AG09309 (cell line): ENCODE measurements at places on chromosomes 1 and 21.

DNA sequence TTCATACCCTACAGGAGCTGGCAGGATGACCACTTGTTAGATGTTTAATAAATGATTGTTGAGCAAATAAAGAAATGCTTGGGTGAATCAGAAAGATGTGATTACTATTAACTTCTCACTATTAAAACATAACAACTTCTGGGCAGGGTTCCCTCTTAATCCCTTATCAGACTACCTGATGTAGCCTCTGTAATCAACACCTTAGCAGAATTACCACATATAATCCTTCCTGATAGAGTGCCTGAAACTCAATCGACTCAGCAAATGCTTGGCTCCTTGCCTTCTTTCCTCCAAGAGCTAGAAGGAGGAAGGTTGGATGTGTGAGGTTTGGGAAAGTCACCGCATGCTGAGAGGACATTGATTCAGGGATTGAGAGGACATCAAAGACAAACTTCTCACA, 34.8 kb upstream of the DSCAM start:
- DNase-seq = no peak

DNA sequence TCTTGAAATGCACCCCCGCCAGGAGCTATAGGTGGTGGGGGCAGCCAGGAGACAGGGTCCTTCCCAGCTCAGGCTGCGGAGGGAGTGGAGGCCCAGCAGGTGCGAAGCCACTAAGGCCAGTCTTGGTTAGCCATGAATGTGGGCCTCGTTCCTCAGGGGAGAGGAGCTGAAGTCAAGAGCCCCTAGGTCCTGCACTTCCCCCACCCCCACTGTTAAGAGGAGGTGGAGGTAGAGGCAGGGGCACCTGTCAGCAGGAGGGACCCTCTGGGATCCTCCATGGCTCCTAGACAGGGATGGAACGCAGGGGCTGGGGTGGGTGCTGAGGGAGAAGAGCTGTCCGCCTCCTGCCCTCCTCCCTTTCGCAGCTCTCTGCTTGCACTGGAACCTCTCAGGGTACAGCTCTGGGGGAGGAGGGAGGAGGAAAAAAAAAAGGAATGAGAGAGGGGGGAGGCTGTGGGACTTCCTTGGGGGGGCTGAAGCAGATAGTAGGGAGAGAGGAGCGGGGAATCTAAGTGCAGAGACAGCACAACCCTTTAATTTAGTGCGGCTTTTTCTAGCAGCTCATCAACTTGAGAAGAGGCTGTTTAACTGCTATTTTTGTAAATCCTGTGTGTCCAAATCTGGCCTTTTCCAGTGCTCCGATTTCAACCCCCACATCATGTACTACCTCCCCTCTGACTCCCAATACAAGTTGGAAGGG, 37.0 kb downstream of the MATN1 start:
- no peak for DNase-seq

DNA sequence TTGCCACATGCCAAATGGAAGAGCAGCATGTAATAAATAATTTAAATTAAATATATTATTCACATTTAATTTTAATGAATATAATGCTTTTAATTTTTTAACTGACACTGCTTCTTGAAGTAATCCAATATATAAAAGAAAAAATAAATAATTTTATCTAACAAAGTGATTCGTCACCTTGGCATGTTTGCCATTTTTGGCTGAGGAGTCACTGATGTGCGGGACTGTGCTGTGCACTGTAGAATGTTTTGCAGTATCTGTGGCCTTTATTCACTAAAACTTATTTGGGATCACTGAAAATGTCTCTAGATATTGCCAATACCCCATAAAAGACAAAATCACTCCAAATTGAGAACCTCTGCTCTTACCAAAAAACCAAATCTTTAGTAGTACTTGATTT, 807.8 kb downstream of the BRINP3 start:
- DNase-seq = no peak

DNA sequence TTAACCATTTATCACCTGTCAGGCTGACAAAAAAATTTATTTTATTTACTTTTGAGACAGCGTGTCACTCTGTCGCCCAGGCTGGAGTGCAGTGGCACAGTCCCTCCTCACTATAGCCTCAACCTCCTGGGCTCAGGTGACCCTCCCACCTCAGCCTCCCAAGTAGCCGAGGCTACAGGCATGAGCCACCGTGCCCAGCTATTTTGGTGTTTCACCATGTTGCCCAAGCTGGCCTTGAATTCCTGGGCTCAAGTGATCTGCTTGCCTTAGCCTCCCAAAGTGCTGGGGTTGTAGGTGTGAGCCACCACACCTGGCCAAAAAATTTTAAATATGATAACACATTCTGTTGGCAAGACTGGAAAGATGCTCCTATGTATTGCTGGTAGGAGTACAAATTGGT, 11.1 kb downstream of the IPO9 start:
- no peak for DNase-seq

DNA sequence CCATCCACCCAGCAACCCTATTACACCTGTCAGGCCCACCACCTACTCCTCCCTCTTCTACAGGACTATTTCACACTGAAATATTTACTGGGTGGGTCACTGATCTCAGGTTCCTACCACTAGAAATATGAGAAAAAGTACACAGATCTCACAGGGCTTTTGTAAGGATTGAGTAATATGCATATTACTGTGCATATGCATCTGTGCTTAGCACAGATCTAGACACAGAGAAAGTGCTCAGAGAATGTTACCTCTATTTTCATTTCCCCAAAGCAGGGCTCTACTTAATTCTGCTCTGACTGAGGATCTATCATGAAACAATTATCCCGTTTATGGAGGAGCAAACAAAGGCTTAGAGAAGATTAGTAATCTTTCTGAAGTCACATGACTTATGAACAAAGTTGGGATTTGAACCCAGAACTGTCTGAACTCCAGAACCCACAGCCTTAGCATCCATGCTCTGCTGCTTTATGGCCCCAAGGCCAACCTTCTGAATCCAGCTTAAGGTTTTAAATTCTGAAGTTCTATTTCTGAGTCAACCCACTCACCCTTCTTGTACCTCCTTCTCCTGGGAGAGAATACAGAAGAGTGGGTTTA, 11.8 kb downstream of the TSSK3 start:
- DNase-seq = no peak

DNA sequence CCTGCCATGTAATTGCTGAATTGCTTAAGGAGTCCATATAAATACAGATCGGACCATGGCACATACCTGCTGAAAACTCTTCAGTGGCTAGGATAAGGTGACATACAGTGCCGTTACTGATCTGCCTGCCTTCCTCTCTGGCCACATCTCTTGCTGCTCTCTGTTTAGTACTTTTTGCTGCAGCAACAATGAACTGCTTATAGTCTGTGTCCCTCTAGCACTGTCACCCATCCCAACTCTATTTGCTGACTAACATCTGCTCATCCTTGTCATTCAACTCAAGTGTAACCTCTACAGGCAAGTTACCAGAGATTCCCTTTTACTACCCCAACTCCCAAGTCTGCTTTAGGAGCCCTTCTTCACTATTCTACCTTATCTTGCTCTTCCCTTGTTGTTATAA, 65.6 kb downstream of the GTF2B start:
- no peak for DNase-seq

DNA sequence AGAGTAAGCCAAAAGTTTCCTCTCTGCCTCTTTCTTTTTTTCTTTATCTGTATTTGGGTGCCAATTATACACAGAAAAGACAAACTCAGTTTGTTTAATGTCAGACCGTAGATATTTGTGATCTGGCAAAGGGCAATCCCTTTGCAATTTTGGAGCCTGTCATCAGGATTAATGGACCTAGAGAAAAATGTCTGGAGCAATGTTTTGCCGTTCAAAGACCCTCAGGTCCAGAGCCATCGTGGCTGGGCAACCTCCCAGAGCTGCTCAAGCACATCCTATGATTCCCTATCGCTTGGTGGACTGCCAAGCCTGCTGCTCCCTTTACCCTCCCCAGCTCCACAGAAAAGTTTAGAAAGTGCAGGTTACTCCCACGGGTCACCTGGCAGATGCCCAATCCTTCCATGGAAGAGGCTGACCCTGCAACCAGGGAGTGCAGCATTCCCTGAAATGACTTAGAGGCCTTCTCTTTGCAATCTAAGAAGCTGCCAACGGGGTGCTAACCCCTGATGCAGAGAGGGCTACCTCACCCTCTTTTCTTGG, 112.5 kb upstream of the NGF start:
- DNase-seq = no peak

DNA sequence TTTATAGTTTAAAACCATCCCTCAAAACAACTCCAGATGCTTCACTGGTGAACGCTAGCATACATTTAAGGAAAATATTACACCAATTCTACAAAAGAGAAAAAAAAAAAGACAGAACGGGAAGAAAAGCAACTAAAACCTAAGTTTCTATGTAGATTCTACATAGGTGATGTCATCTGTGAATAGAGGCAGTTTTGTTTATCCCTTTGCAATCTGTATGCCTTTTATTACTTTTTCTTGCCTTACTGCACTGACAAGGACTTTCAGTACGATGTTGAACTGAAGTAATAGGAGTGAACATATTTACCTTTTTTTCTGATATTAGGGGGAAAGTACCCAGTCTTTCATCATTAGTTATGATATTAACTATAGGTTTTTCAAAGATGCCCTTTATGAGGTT, 101.7 kb upstream of the HAO2 start:
- DNase-seq = no peak

GRCh38 chr1:81950591-81951244, 150.0 kb downstream of the ADGRL2 start:
- DNase-seq = no peak

DNA sequence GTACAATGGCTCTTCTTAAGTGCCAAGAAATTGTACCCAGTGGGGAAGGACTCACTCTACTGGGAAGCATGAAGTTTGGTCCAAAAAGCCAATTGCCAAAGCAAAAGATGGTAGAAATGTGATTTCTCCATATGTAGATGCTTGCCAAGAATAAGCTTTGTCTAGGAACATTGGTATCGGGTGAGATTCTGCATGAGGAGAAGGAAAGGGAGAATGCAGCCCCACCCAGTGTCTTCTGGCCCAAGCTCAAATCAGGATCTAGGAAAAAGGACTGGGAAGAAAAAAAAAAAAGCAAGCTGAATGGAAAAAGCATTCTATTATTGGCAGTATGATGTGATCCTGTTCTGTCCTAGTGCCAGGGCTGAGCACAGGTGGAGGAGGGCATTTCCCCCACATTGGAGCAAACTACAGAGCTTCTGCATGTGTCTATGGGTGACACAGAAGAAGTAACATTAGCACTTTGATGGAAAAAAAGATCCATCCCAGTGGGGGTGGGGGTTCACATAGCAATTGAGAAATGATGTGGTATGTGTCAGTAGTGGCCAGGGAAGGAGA, 226.6 kb downstream of the KCNH1 start:
- DNase-seq = no peak

GRCh38 chr1:93083979-93084378, 4.9 kb downstream of the MTF2 start:
- no peak for DNase-seq

GRCh38 chr1:113545626-113546025, 155.3 kb downstream of the MAGI3 start:
- no peak for DNase-seq

DNA sequence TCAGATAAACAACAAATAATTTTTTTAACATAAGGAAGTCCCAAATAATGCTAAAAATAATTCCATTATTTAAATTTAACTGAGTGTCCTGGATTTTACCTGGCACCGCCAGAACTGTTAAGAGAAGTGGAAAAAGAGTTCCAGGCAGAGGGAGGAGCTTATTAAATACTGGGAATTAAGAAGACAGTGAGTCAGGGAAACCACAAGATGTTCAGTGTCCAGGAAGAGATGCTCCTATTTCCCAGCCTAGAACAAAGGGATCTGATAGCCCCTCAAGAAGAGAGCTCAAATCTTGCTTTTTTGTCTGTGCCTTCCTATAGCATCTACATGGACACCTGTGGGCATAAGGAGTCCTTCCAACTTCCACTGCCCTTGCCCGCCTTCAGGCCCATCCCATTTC, 85.9 kb downstream of the PGM1 start:
- DNase-seq = no peak

- DNase-seq = no peak
These were observed 132.4 kb downstream of the HMGB4 start for GRCh38 chr1:33996281-33996680.

DNA sequence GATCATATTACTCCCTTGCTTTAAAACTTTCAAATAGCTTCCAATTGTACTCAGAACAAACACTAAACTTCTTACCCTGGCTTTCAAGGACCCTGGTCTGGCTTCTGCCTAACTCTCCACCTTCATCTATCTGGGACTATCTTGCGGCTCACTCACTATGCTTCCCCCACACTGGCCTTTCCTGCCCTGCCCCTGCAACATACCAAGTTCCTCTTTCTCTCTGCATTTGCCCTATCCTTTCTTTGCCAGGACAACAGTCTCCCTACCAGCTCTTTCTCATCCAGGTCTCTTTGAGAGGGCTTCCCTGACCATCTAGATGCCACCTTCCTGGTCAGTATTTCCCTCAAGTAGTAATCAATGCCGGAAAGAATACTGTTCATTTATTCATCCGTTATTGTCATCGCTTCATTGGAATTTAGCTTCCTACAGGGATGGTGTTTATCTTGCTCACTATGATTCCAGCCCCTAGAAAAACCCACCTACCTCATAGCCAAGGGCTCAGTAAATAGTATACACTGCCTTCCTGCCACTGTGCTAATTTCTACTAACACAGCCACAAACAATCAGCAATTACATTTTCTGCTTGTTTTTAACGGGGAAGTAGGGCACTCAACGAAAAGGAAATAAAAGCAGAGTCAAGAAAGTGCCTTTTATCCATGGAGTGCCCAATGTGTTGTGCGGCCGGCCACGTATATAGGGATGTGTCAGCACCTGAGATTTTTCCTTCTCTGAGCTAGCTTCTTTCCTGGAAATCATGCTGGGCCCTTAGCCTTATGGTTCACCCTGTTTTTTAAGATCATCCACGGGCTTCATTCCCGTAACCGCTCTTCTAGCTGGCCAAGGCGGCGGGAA, 521 bp upstream of the CDC7 start:
- DNase-seq = no peak

DNA sequence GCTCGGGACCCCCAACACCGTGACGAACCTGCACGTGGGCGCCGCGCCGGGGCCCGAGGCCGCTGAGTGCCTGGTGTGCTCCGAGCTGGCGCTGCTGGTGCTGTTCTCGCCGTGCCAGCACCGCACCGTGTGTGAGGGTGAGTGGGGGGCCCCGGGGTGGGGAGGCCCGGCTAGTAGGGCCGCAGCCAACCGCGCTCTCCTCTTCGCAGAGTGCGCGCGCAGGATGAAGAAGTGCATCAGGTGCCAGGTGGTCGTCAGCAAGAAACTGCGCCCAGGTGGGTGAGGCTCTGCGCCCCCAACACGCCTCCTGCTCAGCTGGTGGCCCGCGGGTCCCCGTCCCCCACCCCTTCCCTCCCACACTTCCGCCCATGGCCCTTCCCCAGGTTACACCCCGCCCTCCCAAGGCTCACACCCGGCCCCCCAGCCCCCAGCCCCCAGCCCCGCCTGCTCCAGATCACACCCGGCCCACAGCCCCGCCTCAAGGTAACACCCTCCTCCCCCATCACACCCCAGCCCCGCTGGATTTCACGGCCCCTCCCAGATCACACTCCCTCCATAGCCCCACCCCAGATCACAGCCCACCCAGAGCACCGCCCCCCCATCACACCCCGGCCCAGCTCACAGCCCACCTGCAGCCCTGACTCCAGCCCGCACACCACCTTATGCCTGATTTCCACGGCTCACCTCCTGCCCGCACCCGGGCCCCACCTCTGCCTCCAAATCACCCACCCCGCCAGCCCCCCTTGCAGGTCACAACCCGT, 2.4 kb upstream of the MMP23B start:
- no peak for DNase-seq
